ENCODE measurements at places on chromosomes 11 and 22.

GRCh38 chr22:44181033-44181911, 547 bp downstream of the PARVG start:
- peak; percentile 27 for DNase-seq

DNA sequence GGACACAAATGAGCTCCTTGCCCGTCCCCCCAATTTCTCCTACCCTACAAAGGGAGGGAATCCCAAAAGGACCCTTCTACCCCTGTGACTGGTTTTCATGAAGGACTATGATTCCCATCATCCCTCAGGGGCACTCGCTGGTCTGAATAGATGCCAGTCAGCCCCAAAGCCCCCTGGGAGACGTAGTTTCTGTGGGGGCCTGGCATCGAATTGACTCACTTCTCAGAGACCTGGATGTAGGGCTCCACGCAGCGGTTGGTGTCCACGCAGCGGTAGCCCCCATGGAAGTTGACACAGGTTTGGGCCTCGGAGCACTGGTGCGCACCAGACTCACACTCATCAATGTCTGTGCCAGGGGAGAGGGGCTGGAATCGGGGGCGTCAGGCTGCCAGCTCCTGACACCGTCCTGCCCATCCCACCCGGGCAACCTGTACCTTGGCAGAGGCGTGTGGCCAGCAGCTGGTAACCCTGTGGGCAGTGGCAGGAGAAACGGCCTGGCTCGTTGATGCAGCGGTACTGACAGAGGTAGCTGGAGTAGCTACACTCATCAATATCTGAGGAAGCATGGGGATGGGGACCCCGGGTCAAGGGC, 4.4 kb downstream of the EFEMP2 start:
- no peak for DNase-seq

DNA sequence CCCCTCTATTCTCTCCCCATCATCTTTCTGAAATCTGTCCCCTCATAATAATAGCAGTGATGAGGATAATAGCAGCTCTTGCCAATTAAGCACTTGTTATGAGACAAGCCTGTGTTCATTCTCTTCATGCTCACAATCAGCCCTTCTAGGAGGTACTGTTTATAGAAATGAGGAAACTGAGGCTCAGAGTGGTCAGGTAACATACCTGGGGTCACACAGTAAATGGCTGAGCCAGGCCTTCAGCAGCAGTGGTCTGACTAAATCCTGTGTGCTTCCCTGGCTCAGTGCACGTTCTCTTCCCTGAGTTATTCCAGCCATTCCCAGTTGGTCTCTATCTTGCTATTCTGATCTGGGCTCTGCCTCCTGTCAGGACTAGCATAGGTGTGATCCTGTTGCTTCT, 3.8 kb upstream of the CNIH2 start:
- no peak for DNase-seq

- DNase-seq: no peak
These were observed 10.3 kb upstream of the BIK start for GRCh38 chr22:43100225-43100624.

DNA sequence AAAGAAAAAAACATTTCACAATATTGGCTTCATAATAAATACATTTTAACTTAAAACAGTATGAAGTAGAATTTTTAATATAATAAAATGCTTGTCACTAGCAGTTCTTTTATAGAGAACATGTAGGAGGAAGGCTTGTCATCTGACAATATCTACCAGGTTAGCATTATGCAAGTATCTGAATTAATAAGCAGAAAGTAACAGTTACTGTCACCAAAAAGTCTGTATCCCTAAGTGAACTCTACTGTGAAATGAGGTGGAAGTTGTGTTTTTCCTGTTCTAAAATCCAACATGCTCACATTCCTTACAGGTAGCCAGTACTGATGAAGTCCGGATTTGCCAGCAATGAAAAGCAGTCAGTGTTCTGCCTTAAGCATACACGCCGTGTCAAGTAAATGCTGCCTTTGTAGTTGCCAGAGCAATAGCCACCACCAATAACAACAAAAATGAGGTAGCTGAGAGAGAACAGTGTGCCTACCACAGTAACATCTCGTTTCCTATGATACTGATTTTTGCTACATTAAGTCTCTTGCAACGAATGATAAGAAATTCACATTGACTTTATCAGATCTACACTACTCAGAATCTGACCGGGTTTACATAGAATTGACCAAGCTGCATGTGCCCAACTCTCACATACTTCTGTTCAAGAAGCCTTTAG, 95.5 kb downstream of the SIK3 start:
- DNase-seq: no peak

DNA sequence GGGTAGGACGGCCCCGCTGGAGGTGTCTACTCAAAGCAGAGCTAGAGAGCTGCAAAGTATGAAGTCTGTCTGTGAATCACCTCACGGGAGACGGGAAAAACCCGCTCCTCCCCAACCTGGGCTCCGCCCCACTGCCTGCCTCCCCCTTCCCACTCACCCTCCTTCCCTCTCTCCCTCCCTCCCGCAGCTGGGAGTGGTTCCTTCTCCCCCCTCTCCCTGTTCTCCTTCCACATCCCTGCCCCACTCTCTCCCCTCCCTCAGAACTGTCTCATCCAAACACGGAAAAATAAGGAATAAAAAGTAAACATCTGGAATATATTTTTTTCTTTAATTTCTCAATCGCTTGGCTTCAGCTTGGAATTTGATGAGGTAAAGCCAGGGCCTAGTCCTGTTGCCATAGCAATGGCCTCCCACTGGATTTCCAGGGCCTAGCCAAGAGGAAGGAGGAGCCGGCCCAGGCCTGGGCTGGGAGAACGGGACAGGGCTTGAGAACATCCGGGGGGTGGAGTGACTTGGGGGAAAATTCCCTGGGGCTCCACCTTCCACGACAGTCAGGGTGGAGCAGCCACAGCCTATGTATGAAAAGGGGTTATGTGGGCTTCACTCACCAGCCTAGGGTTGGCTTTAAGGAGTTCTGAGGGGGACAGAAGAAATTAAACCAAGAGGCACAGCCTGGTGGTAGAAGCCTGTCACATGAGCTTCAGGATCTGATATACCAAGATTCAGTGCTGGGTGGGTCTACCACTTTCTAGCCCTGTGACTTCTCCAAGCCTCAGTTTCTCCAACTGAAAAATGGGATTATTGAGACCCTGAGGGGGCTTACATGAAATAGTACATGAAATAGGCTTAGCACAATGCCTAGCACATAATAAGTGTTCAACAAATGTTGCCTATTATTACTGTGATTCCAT, 2.2 kb downstream of the TNKS1BP1 start:
- DNase-seq: no peak

- no peak for DNase-seq
These were observed 8.7 kb downstream of the THY1 start for GRCh38 chr11:119414321-119414720.

- DNase-seq: no peak
These were observed 121.1 kb downstream of the NXPE2 start for GRCh38 chr11:114799476-114799875.
